Chondrocyte (in vitro differentiated cells): ENCODE measurements at places on chromosomes 13 and 19. TPM values are rescaled to one million over a fixed set of nuclear protein-coding genes. Genes with fewer than 3 reads are reported as not detected.

GRCh38 chr13:88014527-88014926 is 343.4 kb downstream of the SLITRK5 start:
- H3K4me1 ChIP-seq = no peaks in the 10 kb centered on the region
- H3K27me3 ChIP-seq = no peaks in the 10 kb centered on the region

DNA sequence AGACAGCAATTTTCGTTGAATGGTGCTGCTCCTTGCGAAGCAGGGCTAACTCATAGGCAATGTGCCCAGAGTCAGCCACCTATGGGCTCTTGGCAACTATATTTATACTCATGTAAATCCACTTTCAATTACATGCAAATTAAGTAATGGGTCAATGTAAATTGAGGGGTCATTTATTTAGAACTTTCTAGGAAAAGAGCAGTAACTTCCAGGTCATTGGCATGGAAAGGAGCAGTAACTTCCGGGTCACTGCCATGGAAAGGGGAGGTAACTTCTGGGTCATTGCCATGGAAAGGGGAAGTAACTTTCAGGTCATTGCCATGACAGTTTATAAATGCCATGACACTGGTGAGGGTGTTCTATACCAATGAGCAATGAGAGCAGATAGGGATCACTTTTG is 11.6 kb downstream of the KLK4 start:
- no peaks in the 10 kb centered on the region for H3K4me1 ChIP-seq
- no peaks in the 10 kb centered on the region for H3K36me3 ChIP-seq
- no peak overlapping the region for H3K27ac ChIP-seq
- H3K27me3 ChIP-seq = peaks cover 8% of the 10 kb centered on the region

- no peaks in the 10 kb centered on the region for H3K4me1 ChIP-seq
- H3K27me3 ChIP-seq = no peaks in the 10 kb centered on the region
- no peak for DNase-seq
Measured at GRCh38 chr13:111344471-111345191, 24.2 kb downstream of the TEX29 start.

GRCh38 chr13:71242201-71242600 is 624.8 kb downstream of the DACH1 start:
- H3K27me3 ChIP-seq = peaks cover 5% of the 10 kb centered on the region
- no peak for DNase-seq
- H3K27ac ChIP-seq = no peak overlapping the region
- H3K4me3 ChIP-seq = no peak overlapping the region

- peak overlapping the region; percentile 60 for H3K27ac ChIP-seq
- H3K4me3 ChIP-seq = peak overlapping the region; percentile 79
- peaks cover 29% of the 10 kb centered on the region for H3K27me3 ChIP-seq
- DNase-seq = no peak
- no peaks in the 10 kb centered on the region for H3K36me3 ChIP-seq
Measured at GRCh38 chr19:10419646-10420443, 493 bp upstream of the PDE4A start.

GRCh38 chr19:18749362-18750231 is 41.5 kb downstream of the COMP start:
- DNase-seq = no peak
- no peak overlapping the region for H3K27ac ChIP-seq
- H3K4me3 ChIP-seq = no peak overlapping the region
- no peaks in the 10 kb centered on the region for H3K27me3 ChIP-seq
- H3K4me1 ChIP-seq = no peaks in the 10 kb centered on the region
- H3K36me3 ChIP-seq = peaks cover 8% of the 10 kb centered on the region

DNA sequence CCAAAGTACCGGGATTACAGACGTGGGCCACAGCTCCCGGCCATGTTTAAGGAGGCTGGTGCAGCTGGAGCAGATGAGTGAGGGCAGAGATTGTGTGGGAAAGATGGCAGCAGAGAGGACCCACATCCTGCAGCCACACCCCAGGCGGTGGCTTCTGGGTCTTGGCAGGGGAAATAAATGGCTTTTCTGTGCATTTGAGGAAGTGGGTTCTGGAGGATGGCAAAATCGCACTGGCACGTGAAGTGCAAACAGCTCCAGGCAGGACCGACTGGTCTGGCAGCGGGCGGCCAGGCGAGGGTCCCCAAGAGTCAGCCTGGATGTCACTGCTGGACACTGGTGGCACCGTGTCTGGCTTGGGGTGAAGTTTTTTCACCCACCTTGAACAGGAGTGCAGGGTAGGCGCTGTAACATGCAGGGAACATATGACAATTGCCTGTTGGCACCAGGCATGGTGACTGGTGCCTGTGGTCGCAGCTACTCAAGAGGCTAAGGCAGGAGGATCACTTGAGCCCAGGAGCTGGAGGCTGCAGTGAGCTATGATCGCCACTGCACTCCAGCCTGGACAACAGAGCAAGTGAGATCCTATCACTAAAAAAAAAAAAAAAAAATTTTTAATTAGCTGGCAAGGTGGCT is 8.4 kb downstream of the B3GNT3 start:
- peaks cover 29% of the 10 kb centered on the region for H3K27me3 ChIP-seq
- no peak for DNase-seq
- no peaks in the 10 kb centered on the region for H3K4me1 ChIP-seq
- H3K27ac ChIP-seq = no peak overlapping the region
- H3K36me3 ChIP-seq = no peaks in the 10 kb centered on the region
- H3K4me3 ChIP-seq = no peak overlapping the region

GRCh38 chr13:70237131-70237530 is 128.9 kb upstream of the KLHL1 start:
- no peak overlapping the region for H3K4me3 ChIP-seq
- no peaks in the 10 kb centered on the region for H3K27me3 ChIP-seq
- no peaks in the 10 kb centered on the region for H3K4me1 ChIP-seq
- no peaks in the 10 kb centered on the region for H3K36me3 ChIP-seq

GRCh38 chr13:51240958-51241357 is 18.8 kb downstream of the FAM124A start:
- H3K36me3 ChIP-seq = no peaks in the 10 kb centered on the region
- H3K27me3 ChIP-seq = no peaks in the 10 kb centered on the region
- no peak for DNase-seq
- H3K4me1 ChIP-seq = peaks cover 2% of the 10 kb centered on the region

DNA sequence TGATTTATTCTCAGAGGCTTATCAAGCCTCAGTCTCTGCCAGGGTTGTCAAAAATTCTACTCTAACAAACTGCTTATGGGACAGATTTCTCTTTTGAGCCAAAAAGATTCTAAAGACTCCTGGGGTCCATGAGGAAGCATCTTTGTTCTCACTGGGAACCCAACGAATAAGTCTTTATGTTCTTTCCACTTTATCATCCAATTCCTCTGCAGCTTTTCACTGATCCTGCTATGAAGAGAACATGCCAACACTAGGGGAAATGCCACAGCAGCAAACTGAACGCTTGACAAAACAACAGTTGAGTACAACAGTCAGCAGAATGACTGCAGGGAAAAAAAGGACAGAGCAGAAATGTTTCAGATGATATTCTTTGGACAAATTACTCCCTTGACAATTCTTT is 22.2 kb downstream of the DCLK1 start:
- H3K27me3 ChIP-seq = peaks cover 25% of the 10 kb centered on the region
- H3K4me3 ChIP-seq = no peak overlapping the region
- H3K4me1 ChIP-seq = no peaks in the 10 kb centered on the region
- peaks cover 5% of the 10 kb centered on the region for H3K36me3 ChIP-seq
- no peak overlapping the region for H3K27ac ChIP-seq

- H3K27me3 ChIP-seq = no peaks in the 10 kb centered on the region
- H3K4me1 ChIP-seq = no peaks in the 10 kb centered on the region
- no peaks in the 10 kb centered on the region for H3K36me3 ChIP-seq
- no peak for DNase-seq
Measured at GRCh38 chr13:107518780-107519179, 696.6 kb downstream of the LIG4 start.

- H3K4me1 ChIP-seq = peaks cover 19% of the 10 kb centered on the region
- H3K27me3 ChIP-seq = no peaks in the 10 kb centered on the region
- H3K36me3 ChIP-seq = no peaks in the 10 kb centered on the region
- H3K27ac ChIP-seq = no peak overlapping the region
- DNase-seq = peak; percentile 9
Measured at GRCh38 chr13:114134944-114135610, 2.7 kb upstream of the RASA3 start.

DNA sequence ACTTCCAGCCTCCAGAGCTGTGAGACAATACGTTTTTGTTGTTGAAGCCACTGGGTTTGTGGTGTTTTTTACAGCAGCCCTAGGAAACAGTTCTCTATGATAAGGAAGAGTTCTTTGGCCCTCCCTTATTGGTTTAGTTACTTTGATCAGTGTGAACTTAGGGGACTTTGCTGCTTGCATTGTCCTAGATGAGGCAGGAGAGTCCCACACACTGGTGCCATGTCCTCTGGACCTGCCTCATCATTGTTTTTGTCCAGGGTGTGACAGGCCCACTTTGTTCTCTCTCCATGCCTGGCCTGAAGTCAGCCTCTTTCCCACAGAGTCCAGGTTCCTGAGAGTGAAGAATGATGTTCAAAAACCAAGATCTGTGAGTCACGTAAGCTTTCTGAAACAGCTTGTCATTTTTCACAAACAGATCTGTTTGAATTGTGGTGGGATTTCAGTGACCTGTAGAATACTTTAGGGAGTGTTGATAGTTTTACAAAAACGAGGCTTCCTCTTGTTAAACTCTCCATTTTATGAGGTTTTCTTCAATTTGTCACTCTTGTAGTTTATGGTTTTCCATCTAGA is 63.8 kb downstream of the ING1 start:
- H3K27ac ChIP-seq = peak overlapping the region; percentile 18
- H3K36me3 ChIP-seq = no peaks in the 10 kb centered on the region
- H3K4me3 ChIP-seq = no peak overlapping the region
- DNase-seq = no peak
- H3K27me3 ChIP-seq = no peaks in the 10 kb centered on the region

DNA sequence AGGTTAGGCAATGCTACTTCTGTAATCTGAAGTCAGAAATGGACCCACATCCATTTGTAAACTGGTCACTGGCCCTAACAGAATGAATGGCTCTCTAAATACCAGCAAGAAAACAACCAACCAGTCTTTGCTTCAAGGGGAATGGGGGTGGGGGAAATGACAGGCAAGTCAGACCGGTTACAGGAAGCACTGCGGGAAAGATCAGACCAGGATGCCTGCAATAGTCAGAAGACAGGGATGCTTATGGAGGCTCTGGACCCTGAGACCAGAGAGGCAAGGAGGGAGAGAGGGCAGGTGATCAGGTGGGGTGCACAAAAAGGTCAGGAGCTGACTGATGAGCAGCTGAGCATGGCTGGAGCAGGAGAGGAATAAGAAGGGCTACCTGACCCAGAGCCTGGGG is 13.1 kb downstream of the MED26 start:
- H3K36me3 ChIP-seq = no peaks in the 10 kb centered on the region
- DNase-seq = no peak
- peaks cover 49% of the 10 kb centered on the region for H3K4me1 ChIP-seq
- no peak overlapping the region for H3K4me3 ChIP-seq
- no peaks in the 10 kb centered on the region for H3K27me3 ChIP-seq

DNA sequence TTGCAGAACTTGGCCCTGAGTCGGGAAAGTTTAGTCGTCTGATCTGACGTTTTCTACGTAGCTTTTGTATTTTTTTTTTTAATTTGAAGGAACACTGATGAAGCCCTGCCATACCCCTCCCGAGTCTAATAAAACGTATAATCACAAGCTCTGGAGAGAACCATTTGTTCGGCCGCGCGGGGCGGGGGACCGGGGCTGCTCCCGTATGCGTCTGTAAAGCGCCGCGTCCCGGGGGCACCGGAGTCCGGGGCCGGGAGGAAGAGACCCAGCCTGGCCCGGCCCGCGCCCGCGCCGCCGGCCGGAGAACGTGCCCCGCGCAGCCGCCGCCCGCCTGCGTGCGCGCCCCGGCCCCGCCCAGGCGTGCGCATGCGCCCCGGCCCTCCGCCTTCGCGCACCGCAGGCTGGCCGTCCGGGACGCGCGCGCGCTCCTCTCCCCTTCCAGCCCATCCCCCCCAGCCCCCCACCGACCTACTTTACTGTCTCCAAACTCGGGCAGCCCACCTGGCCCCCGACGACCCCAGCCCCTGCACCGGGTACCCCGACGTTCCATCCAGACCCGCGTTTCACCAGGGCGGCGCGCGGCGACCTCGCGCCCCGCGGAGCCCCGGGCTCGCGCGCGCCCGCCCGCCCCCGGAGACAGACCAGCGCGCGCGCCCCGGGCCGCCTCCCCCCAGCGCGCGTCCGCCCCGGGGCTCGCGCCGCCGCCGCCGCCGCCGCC is 785 bp upstream of the USF2 start:
- DNase-seq = peak; percentile 91
- peak overlapping the region; percentile 96 for H3K4me3 ChIP-seq
- H3K4me1 ChIP-seq = peaks cover 8% of the 10 kb centered on the region
- H3K36me3 ChIP-seq = peaks cover 11% of the 10 kb centered on the region
- peak overlapping the region; percentile 91 for H3K27ac ChIP-seq
- H3K27me3 ChIP-seq = no peaks in the 10 kb centered on the region

- H3K4me3 ChIP-seq = peak overlapping the region; percentile 28
- H3K4me1 ChIP-seq = peaks cover 40% of the 10 kb centered on the region
- H3K27me3 ChIP-seq = no peaks in the 10 kb centered on the region
- no peak overlapping the region for H3K27ac ChIP-seq
Measured at GRCh38 chr19:38736413-38737280, 7.6 kb downstream of the CAPN12 start.

- no peak overlapping the region for H3K27ac ChIP-seq
- H3K4me3 ChIP-seq = no peak overlapping the region
- H3K36me3 ChIP-seq = no peaks in the 10 kb centered on the region
- no peak for DNase-seq
- H3K4me1 ChIP-seq = peaks cover 88% of the 10 kb centered on the region
Measured at GRCh38 chr13:106526738-106527444, 8.6 kb downstream of the EFNB2 start.

DNA sequence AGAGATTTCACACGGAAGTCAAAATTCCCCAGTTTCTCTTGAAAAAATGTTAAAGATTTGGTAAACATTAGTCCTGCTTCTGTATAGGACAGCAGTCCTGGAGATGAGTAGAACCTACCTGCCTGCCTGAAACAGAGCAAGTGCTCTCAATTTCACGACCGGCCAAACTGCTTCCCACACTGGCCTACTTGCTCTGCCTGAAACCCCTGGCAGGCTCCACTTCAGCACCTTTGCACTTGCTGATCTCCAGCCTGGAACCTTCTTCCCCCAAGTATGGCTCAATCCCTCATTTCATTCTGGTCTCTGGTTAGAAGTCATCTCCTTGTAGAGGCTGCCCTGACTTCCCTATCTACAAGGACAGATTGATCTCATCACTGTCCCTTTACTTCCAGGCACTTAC is 271.4 kb downstream of the DLEU7 start:
- no peak overlapping the region for H3K4me3 ChIP-seq
- H3K4me1 ChIP-seq = peaks cover 57% of the 10 kb centered on the region
- DNase-seq = no peak
- peak overlapping the region; percentile 15 for H3K27ac ChIP-seq
- peaks cover 2% of the 10 kb centered on the region for H3K36me3 ChIP-seq

- H3K4me3 ChIP-seq = no peak overlapping the region
- H3K27ac ChIP-seq = no peak overlapping the region
- no peaks in the 10 kb centered on the region for H3K4me1 ChIP-seq
- DNase-seq = peak; percentile 59
Measured at GRCh38 chr19:41813911-41814310, 17.5 kb downstream of the CEACAM3 start.

- H3K4me1 ChIP-seq = no peaks in the 10 kb centered on the region
- no peaks in the 10 kb centered on the region for H3K36me3 ChIP-seq
- DNase-seq = no peak
Measured at GRCh38 chr19:28864024-28864503, 348.9 kb downstream of the UQCRFS1 start.

The SIGLEC12 gene
- not detected in 3 replicates for total RNA-seq

The N4BP2L1 gene
- 3.3 to 3.9 TPM (median 3.7 TPM) in 3 replicates for total RNA-seq

The ELAVL1 gene
- total RNA-seq = 67.9 to 80.5 TPM (median 71.9 TPM) in 3 replicates

The TECR gene
- 69.4 to 98.0 TPM (median 70.7 TPM) in 3 replicates for total RNA-seq

The SIAH3 gene
- 0.02 TPM in 1 of 3 replicates, not detected in the others for total RNA-seq

The CFD gene
- 1.1 to 17.9 TPM (median 1.8 TPM) in 3 replicates for total RNA-seq

The MRPS31 gene
- total RNA-seq = 11.5 to 15.4 TPM (median 12.3 TPM) in 3 replicates

The GDF15 gene
- total RNA-seq = 6.2 to 149 TPM (median 149 TPM) in 3 replicates

The ZNF431 gene
- total RNA-seq = 7.9 to 12.3 TPM (median 8.6 TPM) in 3 replicates

The SERP2 gene
- 6.7 to 9.5 TPM (median 8.5 TPM) in 3 replicates for total RNA-seq

The ZNF708 gene
- total RNA-seq = 7.5 to 12.8 TPM (median 8.7 TPM) in 3 replicates

The SELENOV gene
- total RNA-seq = not detected in 3 replicates

The MYBPC2 gene
- not detected in 3 replicates for total RNA-seq

The CPT1C gene
- total RNA-seq = 26.3 to 30.7 TPM (median 27.3 TPM) in 3 replicates

The AKAP11 gene
- 34.3 to 38.3 TPM (median 34.9 TPM) in 3 replicates for total RNA-seq

The TPGS1 gene
- total RNA-seq = 18.3 to 22.6 TPM (median 21.3 TPM) in 3 replicates

The OLFM4 gene
- total RNA-seq = 0.18 to 0.25 TPM in 2 of 3 replicates, not detected in the other
